ENCODE measurements at places on chromosomes 7 and 10.

- no peak for DNase-seq
Measured at GRCh38 chr7:101155303-101155702, 1.0 kb downstream of the AP1S1 start.

DNA sequence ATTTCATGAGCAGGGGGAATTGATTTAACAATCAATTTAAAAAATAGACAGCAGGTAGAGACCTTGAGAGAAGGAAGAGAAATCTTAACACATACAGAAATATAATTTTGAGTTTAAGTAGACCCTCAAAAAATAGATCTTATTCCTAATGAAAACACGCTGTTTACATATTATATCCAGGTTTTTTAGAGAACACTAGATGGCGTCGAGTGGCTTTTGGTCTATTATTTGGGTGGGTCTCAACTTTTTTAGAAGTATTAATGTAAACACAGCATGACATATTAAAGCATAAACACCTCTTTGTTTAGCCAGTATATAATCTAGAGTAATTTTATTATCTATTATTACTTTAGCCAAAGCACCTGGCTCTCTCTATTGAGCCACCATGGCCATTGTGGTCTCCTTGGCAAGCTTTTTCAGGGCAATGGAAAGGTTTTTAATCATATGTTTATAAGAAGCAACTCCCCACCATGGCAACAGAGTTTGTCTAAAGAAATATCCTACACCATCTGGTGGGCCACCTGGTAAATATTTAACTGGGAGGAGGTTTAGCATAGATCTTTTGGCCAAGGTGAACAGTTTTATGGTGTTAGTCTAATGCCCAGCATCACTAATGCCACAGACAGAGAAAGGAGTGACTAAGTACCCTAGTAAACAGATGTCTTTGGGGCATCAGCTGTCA lies 59.7 kb upstream of the PRSS1 start:
- no peak for DNase-seq

DNA sequence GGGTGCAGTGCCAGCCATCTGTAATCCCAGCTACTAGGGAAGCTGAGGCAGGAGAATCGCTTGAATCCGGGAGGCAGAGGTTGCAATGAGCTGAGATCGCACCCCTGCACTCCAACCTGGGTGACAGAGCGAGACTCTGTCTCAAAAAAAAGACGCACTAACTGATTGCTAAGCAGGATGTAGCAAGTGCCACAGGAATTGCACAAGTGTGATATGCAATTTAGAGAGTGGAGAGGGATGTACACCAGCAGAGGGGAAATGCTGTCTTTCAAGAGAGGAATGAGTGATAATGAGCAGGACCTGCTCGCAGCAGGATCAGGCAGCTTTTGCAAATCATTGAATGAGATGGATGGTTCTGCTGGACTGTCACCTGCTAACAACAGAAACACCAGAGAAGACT lies 13.3 kb upstream of the SLC16A12 start:
- no peak for DNase-seq

GRCh38 chr10:96233959-96234358 lies 37.4 kb downstream of the BLNK start:
- no peak for DNase-seq

DNA sequence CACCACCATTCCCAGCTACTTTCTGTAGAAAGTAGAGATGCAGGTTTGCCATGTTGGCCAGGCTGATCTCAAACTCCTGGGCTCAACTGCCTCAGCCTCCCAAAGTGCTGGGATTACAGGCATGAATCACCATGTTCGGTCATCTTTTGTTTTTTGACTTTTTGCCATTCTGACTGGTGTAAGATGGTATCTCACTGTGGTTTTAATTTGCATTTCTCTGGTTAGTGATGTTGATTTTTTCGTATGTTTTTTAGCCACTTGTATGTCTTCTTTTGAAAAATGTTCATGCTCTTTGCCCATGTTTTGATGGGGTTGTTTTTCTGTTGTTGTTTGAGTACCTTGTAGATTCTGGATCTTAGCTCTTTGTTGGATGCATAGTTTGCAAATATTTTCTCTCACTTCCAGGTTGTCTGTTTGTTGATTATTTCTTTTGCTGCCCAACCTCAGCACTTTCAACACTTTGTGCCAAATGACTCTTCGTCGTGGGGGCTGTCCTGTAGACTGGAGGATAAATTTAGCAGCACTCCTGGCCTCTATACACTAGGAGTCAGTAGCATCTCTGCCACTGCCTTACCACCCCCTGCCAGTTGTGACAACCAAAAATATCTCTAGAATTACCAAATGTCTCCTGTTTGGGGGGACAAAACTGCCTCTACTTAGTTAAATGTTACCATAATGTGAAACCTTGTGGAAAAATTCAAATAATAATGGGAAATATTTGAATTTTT lies 6.5 kb upstream of the CPED1 start:
- no peak for DNase-seq

DNA sequence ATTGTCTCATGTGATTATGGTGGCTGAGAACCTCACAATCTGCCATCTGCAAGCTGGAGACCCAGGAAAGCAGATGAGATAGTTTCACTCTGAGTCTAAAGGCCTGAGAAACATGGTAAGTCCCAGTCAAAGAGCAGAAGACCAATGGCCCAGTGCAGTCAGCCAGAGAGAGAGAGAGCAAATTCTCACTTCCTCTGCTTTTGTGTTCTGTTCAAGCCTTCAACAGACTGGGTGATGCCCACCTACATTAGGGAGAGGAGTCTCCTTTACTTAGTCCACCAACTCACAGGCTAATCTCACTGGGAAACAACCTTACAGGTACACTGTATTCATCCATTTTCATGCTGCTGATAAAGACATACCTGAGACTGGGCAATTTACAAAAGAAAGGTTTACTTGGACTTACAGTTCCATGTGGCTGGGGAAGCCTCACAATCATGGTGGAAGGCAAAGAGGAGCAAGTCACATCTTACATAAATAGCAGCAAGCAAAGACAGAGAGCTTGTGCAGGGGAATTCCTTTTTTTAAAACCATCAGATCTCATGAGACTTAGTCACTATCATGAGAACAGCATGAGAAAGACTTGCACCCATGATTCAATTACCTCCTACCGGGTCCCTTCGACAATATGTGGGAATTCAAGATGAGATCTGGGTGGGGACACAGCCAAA lies 4.7 kb upstream of the FRMPD2 start:
- DNase-seq = no peak

DNA sequence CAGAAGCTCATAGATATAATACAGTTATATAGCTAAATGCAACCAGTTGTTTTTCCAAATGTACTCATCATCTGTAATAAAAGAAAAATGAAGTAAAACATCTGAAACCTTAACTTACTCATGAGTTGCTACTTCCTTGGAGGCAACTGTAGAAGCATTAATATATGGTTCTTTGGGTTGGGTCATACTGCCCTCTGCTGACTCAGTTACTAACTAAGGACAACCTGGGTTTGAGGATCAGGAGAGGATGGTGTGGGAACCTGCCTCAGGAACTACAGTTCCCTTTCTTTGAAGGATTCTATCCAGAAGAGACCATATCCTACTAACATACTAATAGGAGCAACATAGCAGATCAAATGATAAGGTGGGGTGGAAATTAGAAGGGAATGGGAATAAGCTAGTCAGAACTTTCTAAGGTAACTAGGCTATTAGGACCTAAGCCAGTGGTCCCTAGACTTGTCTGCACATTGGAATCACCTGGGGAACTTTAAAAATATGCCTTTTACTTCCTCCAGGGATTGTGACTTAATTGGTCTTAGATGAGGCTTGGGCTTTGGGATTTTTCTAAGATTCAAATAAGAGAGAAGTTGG lies 20.7 kb downstream of the COX15 start:
- DNase-seq = no peak
